ENCODE measurements at places on chromosomes 13 and 19.

DNA sequence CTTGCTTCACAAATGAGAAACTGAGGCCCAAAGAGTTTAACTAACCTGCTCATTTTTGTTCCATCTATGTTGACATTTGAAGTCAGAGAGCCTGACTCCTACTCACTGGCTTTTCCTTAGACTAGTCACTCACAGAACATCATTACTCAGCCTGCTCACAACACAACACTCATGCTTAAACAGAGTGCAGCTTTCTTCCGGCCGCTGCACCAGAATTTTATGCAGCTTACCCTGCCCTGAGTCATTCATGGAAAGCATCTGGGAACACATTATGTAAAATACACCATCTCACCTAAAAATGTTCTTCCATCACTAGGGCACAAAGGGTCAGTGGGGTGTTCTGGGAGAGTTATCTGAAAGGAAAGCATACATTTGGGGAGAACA, 303.4 kb downstream of the SPRY2 start:
- peak; percentile 93 for DNase-seq

GRCh38 chr19:18286973-18287635, 5.7 kb upstream of the JUND start:
- no peak for DNase-seq

GRCh38 chr13:37700887-37701286, 102.3 kb upstream of the POSTN start:
- DNase-seq: no peak

DNA sequence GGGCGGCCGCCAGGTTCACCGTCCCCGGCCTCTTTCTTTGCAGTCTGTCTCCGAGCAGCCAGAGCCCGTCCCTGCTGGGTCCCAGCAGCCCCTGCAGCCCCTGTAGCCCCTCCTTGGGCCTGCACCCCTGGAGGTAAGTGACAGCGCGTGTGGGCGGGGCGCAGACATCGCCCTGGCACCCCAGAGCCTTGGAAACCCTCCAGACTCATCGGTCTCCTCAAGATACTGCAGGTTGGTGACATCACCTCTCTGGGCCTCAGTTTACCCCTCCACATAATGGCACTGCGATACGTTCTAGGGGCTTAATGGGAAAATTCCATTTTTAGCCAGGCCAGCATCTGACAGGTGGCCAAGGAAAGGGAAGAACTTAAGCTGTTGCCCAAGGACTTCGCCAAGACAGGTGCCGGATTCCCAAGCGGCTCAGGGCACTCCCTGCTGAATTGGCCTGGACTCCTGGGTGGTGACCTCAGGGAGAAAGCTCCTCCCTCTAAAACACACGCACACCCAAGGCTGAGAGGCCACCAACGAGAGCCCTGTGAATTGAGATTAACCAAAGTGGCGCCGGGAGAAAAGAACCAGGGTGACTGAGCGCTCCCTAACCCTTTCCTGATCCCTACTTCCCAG, 13.1 kb downstream of the MAST3 start:
- no peak for DNase-seq

DNA sequence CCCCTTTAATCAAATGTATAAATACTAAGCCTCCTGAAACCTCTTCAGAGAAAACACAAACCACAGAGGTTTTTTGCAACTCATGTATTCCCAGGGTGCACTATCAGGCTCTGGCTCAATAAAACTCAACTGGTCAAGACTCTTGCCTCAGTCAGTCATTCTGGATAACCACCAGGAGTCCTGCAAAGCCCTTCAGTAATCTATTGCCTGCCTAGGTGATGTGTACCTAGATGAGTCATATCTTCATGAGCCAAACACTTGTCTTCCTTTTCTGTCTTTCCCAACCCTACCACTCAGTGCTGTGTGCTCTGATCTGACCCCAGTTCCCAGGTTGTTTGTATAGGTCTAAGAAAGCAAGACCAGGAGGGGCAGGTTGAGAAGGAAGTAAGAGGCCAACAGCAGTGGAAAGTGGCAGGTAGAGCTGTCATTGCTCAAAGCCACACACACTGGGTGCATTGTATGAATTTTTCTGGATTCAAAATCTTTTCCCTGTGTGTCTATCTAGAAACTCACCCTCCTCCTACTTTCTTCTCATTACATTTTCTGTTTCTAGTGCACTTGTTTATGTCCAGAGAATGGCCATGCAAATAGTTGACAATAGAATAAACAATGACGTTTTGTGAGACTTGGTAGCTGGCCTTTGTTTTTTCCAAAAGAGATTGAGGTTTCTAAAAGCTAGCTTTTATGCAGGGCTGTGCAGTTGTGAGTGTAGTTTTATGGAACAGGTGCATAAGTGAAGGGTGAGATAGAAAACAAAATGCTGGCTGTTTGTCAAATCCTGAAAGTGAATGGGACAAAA, 48.1 kb downstream of the PSG1 start:
- DNase-seq: no peak

- DNase-seq: no peak
These were observed 10.1 kb downstream of the TMEM91 start for GRCh38 chr19:41386442-41386841.

DNA sequence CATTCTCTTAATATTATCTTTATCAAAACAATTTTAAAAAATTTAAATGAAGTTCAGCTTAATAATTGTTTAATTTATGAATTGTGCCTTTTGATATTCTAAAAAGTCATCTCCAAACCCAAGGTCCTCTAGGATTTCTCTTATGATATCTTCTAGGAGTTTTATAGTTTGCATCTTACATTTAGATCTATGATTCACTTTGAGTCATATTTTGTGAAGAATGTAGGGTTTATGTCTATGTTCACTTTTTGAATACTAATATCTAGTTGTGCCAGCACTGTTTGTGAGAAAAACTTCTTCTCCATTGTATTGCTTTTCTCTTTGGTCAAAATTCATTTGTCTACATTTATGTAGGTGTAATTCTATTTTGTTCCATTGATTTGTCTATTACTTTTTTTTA, 1068.4 kb upstream of the SPRY2 start:
- no peak for DNase-seq

GRCh38 chr13:48994706-48995105, 19.0 kb downstream of the FNDC3A start:
- DNase-seq: peak; percentile 67

GRCh38 chr19:50796634-50797428, 6.6 kb downstream of the ACP4 start:
- no peak for DNase-seq

- no peak for DNase-seq
These were observed 8.7 kb downstream of the FCAR start for GRCh38 chr19:54882758-54883157.

DNA sequence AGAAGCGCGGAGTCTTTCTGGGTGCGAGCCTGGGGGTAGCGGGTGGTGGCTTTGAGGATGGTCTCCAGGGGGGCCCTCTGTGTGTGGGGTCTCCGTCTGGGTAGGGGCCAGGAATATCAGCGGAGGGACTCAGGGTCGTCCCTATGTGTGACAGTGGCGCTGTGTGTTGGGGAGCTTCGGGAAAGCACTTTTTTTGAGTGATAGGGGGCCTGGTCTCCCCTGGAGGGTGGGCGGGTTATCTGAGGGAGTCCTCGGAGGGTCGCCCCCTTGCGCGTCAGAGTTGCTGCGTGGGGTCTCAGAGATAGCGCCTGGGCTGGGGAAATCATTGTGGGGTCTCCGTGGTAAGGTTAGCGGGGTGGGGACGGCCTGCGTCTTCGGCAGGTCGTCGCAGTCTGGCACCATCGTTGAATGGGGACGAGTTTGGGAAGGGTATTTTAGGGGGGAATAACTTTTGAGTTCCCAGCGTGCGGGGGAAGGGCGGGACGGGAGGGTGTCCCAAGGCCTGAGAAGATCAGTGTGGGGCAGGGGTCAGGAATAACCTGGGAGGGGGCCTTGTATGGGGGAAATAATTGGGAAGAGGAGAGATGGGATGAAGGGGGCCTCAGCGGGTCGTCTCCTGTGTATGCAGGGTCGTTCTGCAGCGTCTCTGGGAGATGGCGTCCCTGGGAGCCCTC, 857 bp downstream of the IER2 start:
- no peak for DNase-seq

- DNase-seq: no peak
These were observed 2.8 kb downstream of the C5AR1 start for GRCh38 chr19:47312366-47313006.

- no peak for DNase-seq
These were observed 23.9 kb downstream of the GATAD2A start for GRCh38 chr19:19429361-19429760.

- DNase-seq: no peak
These were observed 45.3 kb downstream of the SPTBN4 start for GRCh38 chr19:40512110-40512472.

- no peak for DNase-seq
These were observed 67.7 kb upstream of the USP29 start for GRCh38 chr19:57052081-57052480.

GRCh38 chr13:99955747-99956472, 15.7 kb downstream of the ZIC5 start:
- DNase-seq: peak; percentile 40

DNA sequence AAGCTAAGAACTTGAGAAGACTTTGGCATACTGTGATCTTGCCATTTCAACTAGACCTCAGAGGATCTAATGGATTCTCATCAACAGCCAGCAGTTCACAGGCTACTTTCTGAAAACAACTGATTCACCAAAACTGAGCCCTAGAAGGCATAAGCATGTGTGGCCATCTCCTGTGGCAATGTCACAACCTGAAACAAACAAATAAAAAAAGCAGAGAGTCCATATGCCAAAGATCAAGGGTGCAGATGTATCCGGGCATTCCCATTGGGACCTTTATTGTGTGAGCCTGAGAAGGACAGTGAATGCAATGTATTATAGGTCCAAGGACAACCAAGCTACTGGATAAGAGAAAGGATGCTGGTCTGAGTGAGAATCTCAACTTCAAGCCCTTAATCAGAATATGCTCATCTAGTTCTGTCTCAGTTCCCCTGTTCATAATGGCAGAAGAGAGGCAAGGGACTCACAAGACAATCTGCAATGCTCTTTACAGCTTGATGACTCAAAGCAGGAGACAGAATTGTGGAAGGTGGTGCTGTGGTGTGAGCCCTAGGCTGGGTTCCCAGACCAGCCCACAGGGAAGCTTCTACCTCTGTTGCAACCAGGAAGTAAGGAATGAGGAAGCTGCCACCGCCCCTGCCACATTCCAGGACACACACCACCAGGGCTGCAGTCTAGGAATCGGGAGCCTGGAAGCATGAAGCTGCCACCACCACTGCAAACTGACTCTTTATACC, 133.7 kb downstream of the RAP2A start:
- peak; percentile 38 for DNase-seq

DNA sequence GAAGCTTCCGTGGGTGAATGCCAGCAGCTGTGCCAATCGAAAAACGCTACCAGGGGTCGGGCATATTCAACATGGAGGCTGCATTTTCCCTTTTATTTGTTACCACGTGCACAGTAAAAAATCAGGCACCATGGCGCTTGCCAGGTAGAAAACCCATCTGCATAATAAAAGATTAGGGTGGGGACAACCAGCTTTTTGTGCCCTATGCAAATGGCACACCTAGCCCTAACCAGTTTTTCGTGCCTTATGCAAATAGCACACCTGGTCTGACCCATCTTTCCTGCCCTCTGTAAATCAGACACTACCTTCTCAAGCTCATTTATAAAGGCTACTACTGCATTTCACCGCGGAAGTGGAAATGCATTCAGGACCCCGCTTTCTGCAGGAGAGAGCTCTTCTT, 62.1 kb upstream of the FREM2 start:
- DNase-seq: no peak

DNA sequence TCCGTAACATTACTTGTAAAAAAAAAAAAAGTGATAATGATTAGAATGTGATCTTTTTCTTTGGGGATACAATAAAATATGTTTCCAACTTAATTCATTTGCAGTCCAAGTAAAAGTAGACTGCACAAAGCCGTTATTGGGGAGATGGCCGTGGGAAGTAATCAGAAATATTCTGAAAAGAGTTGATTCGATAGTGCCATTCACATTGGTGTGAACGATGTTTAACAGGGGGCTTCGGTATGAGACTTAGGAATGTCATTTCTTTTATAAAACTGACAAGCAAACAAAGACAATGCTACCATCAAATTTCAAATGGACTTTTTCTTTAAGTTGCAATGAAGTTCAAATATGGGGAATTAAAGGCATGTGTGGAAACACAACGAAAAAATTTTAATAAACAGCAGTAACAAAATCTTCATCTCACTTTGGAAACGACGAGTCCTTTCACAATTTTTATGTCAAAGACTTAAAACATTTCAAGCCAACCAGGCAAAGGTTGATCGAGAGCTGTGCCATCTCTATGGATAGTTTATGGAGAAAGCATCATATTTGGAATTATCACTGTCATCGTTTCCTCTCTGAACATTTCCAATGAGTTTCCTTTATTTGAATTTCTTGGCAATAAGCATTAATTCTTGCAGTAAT, 1.7 kb upstream of the ZIC5 start:
- DNase-seq: no peak

DNA sequence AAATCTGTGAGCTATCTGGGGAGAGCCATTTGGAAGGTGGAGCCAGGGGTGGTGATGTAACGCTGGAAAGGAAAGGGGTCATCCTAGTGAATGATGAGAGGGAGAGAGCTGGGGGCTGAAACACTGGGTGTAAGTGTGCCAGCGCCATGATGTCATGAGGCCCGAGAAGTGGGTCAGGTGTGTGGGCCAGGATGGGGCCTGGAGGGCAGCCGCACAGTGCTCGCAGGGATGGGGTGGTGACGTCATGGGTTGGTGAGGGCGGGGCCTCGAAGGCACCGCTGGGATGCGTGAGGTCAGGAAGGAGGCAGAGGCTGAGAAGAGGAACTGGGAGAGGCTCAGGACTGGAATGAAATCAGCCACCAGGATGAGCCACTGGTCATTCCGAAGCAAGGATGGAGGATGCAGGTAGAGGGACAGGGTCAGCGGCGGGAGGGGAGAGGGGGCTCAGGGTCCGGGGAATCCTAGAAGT, 4.4 kb downstream of the CCDC61 start:
- DNase-seq: peak; percentile 24

DNA sequence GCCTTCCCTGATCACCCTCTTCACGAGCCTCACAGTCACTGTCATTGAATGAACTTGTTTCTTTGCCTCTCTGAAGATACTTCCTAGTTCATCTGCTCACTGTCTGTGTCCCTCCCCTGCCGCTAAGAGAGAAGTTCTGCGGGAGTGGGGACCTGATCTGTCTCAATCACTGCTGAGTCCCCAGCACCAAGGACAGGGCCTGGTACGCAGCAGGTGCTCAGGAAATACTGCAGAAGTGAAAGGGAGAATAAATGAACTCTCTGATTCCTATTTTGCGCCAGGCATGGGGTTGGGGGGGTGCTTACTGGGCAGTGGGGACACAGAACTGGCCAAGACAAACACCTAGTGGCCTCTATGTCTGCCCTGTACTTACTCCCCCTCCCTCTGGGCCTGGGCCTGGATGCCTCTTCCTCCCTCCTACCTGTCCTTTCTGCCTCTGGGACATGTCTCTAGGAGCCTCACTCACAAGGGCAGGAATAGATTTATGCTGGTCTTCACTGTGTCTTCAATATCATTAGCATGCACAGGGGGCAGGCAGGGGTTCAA, 17.5 kb downstream of the FCGBP start:
- no peak for DNase-seq
